ENCODE measurements at places on chromosomes 1 and 21.
A peak's percentile ranks its signal among the peaks of the same experiment; 100 is the strongest.

DNA sequence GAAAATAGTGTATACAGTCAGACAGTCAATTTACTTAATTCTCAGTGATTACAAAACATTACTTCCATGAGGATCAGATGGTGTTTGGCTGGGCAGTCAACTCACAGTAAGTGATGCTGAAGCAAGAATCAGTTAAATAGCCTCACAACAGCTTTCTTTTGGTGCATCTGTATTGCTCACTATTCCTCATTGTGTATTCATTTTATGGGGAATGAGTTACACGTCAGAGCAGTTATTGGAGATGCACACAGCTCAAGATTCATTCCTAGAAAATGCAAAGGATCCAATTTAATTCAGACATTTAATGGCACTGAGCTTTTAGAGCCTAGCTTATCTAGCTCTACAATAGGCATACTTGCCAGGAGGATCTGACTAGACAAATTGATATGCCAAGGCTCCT is 150.6 kb downstream of the HS2ST1 start:
- no peak for DNase-seq

- no peak for DNase-seq
Measured at GRCh38 chr1:3691421-3692204, 39.3 kb downstream of the TP73 start.

- DNase-seq, result no peak
Measured at GRCh38 chr1:30046751-30047150, 676.6 kb downstream of the MATN1 start.

- no peak for DNase-seq
Measured at GRCh38 chr1:17419626-17420328, 19.7 kb downstream of the RCC2 start.

- DNase-seq, result no peak
Measured at GRCh38 chr1:77282187-77282865, 507 bp downstream of the AK5 start.

- DNase-seq, result peak; percentile 82
Measured at GRCh38 chr1:210373878-210374599, 45.3 kb downstream of the HHAT start.

- no peak for DNase-seq
Measured at GRCh38 chr1:179080866-179081686, 794 bp upstream of the TOR3A start.

DNA sequence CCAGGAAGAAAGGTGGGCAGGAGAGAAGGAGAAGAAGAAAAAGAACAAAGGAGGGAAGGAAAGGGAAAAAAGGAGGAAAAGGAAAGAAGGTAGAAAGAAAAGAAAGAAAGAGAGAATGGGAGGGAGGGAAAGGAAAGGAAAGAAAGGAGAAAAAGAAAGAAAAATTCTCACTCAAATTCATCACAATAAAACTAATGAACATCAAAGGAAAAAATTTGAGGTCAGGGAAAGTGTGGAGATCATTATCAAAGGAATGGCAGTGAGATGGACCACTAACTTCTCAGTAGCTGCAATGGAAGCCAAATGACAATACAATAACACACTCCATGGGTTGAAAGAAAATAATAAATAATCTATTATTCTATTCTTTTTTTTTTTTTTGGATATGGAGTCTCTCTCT is 48.0 kb upstream of the JAK1 start:
- no peak for DNase-seq

DNA sequence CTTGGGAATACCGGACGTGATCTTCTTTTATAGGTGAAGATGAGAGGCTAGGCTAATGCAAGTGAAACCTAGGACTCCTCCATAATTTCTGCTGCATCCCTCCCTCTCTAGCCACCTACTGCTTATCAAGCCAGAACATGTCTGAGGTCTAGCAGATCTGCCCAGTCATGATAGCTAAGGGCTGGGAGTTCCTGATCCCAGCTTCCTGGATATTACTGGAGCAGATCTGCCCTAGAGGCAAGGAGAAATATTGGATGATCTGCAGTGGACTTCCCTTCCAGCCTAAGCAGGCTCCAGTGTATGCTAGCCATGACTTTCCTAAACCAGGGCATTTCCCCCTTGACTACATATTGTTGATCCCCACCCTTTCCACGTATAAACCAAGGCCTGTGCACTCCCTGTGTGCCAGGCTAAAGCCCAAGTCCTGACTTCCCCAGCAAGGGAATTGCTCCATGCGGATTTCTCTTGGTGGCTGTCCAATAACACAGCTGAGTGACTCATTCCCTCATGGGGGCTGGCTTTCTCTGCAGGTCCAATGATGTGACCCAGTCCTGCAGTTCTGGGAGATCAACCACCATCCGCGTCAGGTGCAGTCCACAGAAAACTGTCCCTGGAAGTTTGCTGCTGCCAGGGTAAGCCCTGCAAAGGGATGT is 15.5 kb upstream of the SARS1 start:
- DNase-seq, result no peak

- peak; percentile 1 for DNase-seq
Measured at GRCh38 chr1:70358921-70359564, 4.5 kb upstream of the ANKRD13C start.

- no peak for DNase-seq
Measured at GRCh38 chr1:8661185-8662110, 156.0 kb downstream of the RERE start.

GRCh38 chr1:9473032-9473807 is 66.0 kb upstream of the SLC25A33 start:
- no peak for DNase-seq

DNA sequence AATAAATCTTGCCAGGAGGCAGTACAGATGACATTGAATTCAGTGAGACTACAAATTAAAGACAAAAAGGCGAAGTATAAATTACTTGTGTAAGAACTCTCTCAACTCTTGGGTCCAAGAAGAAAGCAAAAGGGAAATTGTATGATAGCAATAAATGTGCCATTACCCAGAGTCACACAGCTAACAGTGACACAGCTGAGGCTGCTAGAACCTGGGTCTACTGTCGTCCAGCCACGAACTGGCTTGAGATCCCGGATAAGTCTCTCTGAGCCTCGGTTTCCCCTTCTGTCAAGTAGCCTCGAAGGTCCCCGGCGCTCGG is 362 bp upstream of the ROR1 start:
- DNase-seq, result no peak

DNA sequence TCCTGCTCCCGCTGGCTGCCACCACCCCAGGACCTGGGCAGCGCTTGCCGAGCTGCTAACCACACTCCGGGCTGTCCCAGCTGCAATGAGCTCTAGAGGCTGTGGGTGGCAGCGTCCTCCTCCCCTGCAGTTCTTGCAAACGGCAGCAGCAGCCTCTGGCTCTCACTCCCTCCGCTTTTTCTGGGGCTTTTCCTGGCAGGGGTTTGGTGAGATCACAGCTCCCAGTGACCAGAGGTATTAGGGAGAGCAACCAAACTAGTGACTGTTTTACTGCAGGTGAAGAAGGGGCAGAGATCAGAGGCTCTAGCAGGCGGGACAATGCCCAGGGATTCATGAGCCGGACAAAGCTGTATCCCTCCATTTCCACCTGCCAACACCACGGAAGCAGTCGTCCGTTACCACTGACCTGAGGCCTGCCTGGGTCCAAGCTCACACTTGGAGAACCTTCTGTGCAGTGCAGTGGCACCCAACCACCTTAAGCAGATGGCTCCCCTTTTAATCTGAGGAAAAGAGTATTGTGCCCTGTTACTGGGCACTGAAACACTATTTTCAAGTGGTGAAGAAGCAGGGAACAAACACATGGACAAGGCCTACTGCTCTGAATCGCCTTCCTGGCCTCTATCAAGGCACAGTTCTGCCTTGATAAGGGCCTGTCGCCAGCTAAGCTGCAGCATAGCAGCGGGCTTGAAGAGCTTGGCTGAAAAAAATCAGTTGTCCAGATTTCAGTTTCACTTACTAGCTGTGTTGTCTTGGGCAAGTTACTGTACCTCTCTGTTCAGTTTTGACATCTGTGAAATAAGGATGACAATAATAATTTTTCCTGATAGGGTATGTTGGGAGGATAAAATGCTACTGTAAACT is at the start of gene F5:
Gene F5 (minus strand): TSS at position 87 of the 861 bp plus-strand sequence. CDS start 95 bp downstream, outside the sequence.
- no peak for DNase-seq

DNA sequence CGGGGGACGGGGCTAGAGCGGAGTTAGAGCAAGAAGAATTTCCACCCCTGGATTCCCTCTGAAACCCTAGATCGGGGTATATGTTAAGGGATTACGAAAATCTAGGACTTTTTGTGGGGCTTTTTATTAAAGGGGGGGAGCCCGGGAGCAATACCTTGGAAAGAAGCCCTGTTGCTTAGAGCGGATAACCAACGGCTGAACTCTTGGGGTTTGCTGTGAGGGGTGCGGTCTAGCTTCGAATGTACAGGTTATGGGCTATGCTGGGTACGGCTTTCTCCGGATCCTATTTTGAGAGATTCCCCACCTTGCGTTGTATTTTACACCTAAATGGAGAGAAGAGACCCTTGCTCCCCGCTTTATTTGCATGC is 626 bp downstream of the DYRK3 start:
- no peak for DNase-seq

- DNase-seq, result no peak
Measured at GRCh38 chr1:164310166-164310565, 248.8 kb upstream of the PBX1 start.

GRCh38 chr1:150089846-150090520 is 22.4 kb downstream of the VPS45 start:
- DNase-seq, result no peak

DNA sequence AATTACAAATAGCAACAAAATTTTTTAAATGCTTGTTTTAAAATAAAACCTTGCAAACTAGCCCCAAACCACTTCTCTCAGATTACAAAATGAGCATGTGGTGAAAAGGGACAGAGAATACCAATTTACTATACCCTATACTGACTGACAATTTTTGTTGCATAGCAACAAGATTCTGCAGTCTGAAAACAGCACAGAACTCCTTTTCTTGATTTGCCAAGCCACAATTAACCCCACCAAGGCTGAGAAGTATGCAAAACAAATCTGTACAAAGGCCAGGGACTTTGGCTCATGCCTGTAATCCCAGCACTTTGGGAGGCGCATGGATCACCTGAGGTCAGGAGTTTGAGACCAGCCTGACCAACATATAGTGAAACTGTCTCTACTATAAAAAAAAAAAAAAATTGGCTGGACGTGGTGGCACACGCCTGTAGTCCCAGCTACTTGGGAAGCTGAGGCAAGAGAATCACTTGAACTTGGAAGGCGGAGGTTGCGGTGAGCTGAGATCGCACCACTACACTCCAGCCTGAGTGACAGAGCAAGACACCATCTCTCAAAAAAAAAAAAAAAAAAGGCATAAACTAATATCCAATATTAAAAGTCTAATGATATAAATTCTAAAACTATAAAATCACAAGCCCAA is 21.8 kb downstream of the ENAH start:
- DNase-seq, result no peak

DNA sequence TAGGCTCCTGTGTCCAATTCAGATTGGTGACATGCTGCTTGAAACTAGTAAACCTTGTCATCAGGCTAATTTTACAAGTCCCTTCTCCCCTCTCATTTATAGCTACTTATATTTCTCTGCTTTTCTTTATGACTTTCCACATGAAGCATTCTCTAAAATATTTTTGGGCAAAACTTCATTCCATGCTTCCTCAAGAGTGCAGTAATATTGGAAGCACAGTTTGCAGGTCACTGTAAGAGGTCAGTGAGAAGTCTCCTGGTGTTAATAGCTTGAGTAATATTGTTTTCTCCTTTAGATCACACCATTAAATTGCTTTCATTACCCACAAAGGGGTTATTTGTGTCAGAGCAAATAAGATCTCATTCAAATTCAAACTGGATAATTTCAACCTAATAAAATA is 46.6 kb downstream of the LPAR3 start:
- DNase-seq, result no peak

GRCh38 chr1:29508458-29509107 is 272.3 kb downstream of the PTPRU start:
- DNase-seq, result no peak

GRCh38 chr1:156096640-156097391 is 14.6 kb upstream of the MEX3A start:
- peak; percentile 87 for DNase-seq

GRCh38 chr1:184041731-184042130 is 4.2 kb upstream of the COLGALT2 start:
- DNase-seq, result no peak

- no peak for DNase-seq
Measured at GRCh38 chr1:165837838-165838364, 10.5 kb downstream of the UCK2 start.
